ENCODE measurements at places on chromosomes 5 and 9.

DNA sequence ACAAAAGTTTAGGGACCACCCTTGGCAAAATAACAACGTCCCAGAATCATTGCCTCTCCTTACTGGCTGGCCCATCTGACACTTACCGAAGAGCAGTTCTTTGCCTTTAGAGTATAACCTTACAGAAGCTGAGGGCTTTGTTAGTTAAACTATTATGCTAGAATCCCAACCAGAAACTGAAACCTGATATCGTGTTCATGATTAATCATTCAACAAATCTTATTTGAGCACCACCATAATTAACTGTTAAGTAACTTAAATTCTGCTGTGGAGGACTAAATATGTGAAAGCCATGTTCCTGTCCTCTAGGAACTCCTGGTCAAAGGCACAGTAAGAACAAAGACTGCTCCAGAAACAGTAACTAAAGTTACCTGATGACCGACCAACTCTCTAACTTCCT is 104.9 kb downstream of the ARL15 start:
- no peak for DNase-seq

DNA sequence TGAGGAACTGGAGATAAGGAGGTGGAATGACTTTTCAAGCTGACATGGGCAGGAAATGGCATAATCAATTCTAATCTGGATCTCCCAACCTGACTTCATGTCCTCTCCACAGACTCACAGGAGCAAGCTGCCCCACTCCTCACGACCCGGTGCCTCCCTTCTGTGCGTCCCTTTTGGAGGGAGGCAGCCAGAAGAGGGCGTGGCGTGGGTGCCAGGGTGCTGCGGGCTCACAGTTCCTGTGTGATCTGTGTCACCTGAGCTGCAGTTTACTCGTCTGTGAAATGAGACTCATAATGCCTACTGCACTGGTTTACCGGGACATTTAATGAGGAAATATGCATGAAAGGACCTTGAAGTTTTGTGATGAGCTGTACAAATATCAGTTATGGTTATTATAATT is 207.4 kb downstream of the DAB2IP start:
- DNase-seq: no peak

- no peak for DNase-seq
Observed at GRCh38 chr5:132470596-132470995, 20.0 kb downstream of the IRF1 start.

GRCh38 chr5:116652903-116653302 is 78.3 kb upstream of the SEMA6A start:
- DNase-seq: no peak

DNA sequence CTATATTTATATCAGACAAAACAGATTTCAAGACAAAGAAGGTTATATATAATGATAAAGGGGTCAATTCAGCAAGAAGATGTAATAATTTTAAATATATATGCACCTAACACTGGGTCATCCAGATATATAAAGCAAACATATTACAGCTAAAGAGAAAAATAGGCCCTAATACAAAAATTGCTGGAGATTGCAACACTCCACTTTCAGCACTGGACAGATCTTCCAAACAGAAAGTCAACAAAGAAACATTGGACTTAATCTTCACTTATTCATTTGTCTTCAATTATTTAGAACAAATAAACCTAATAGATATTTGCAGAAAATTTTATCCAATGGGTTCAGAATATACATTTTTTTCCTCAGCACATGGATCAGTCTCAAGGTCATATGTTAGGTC is 45.8 kb downstream of the MEIKIN start:
- no peak for DNase-seq

- no peak for DNase-seq
Observed at GRCh38 chr5:126198531-126198930, 224.7 kb upstream of the GRAMD2B start.
